ENCODE measurements at places on chromosomes 3 and 15.

DNA sequence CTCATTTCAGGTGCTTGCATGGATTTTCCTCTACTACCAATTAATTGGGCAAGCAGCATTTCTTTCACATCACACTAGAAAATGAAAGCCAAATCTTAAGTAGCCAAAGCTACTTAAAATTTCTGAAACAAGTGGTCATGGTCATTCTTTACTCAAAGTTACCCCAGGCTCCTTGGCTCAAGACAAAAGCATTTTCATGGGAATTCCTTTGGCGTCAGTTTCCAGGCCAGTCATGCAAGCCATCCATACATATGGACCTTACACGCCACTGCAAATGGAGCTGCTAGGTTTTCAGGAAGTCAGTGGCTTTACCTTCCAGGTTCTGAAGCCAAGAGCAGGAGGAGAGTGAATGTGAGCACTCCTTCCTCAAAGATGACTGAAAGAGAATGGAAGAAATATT is 83.7 kb upstream of the IL12A start:
- DNase-seq: no peak

DNA sequence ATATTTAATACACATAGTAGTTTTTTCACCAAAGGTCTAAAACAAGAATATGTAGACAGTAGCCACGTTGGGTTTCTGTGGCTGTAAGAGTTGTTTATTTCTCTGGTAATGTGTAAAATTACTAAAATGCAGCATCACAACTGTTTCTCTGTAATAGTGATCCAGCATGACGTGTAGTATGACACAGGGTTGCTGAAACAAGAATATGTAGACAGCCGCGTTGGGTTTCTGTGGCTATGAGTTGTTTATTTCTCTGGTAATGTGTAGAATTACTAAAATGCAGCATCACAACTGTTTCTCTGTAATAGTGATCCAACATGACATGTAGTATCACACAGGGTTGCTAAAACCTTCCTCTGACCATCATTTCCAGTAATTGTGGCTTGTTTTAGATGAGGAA is 153.6 kb upstream of the ZNF717 start:
- no peak for DNase-seq

DNA sequence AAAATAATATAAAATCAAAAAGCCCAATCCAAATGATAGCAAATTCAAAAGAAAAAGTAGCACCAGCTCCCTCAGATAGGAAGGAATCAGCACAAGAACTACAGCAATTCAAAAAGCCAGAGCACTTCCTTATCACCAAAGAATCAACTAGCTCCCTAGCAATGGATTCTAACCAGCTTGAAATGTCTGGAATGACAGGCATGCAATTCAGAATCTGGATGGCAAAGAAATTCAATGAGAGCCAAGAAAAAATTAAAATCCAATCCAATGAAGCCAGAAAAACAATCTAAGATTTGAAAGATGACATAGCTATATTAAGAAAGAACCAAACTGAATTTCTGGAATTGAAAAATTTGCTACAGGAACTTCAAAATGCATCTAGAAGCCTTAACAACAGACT is 1334.4 kb upstream of the ALCAM start:
- no peak for DNase-seq

- no peak for DNase-seq
These were observed 9.3 kb downstream of the COLQ start for GRCh38 chr3:15512166-15512565.

DNA sequence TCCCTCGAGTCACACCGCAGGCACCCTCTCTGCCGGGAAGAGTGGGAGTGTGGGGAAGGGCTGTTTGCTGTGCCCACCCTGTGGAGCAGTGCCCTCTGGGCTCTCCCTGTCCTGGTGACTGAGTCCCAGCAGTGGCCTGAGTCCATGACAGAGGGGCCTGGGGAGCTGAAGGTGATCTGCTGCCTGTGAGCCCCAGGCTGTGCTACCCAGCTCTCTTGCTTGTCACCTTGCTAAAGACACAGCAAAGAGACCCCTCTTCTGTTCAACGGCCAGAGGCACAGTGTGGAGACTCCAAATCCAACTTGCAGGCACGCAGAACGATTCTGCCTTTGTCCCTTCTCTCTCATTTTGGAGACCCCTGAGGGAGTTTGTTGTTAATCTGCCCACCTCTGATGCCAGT is 232.6 kb downstream of the OPA1 start:
- no peak for DNase-seq
